Smooth muscle cell of the coronary artery (primary cell): ENCODE measurements at places on chromosomes 7 and 10. TPM values are rescaled to one million over a fixed set of nuclear protein-coding genes. Genes with fewer than 3 reads are reported as not detected.

The SMARCD3 gene
- total RNA-seq, result 20.7 and 55.0 TPM in 2 replicates

The ADIRF gene
- 44.9 and 184 TPM in 2 replicates for total RNA-seq

The TAS2R39 gene
- 0.35 TPM in 1 of 2 replicates, not detected in the other for total RNA-seq

The SRGN gene
- total RNA-seq, result 41.5 and 199 TPM in 2 replicates

The SLIT1 gene
- under 0.01 and 0.35 TPM in 2 replicates for total RNA-seq

The PNLIPRP2 gene
- not detected in 2 replicates for total RNA-seq

The CPA4 gene
- 52.9 and 72.7 TPM in 2 replicates for total RNA-seq
